ENCODE measurements at places on chromosomes 1 and 21.

- no peak for DNase-seq
Observed at GRCh38 chr1:10898921-10899320, 102.5 kb upstream of the CASZ1 start.

GRCh38 chr1:167012570-167012969 lies 23.5 kb downstream of the MAEL start:
- no peak for DNase-seq

DNA sequence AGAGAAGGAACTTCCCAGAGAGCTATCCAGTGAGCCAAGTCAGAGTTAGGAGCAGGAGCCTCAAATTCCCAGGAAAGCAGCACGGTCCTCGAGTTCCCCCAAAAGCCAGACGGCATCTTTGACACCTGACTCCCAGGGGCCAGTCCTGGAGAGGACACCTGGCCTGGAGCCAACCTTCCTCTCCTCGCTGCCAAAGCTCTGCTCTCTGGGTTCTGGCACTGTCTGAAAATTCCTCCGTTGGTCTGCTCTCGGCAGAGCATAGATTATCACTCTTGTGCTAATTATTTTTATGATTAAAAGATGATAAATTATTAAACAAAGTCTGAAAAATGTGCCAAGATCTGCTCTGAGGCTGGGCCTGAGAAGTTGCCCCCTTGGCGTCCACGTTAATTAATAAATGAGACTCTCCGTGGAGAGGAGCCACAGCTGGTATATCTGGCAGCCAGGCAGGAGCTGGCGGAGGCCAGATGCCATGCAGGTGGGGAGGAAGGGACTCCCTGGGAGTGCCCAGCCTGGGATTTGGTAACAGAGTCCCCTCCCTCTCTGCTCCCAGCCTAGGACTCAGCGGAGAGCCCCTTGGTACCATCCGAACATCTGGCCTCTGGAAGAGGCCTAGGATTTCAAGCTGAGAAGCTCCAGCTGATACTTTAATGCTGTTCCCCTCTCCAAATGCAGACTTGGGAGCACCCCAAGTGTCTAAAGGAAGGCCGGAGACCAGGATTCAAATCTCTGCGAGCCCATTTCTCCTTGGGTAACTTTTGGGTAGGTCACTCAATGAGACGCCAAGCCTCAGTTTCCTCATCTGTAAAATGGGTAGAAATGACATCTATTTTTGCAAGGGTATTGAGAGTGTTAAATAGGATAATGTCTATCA lies 163.7 kb upstream of the POU3F1 start:
- DNase-seq, result no peak

GRCh38 chr1:209601809-209602657 lies 18.5 kb downstream of the CAMK1G start:
- DNase-seq, result no peak

- DNase-seq, result no peak
Observed at GRCh38 chr1:118223426-118223825, 38.4 kb upstream of the SPAG17 start.

GRCh38 chr1:230758709-230759368 lies 11.7 kb downstream of the CAPN9 start:
- DNase-seq, result no peak

- DNase-seq, result no peak
Observed at GRCh38 chr1:167136191-167136614, 42.3 kb downstream of the STYXL2 start.

DNA sequence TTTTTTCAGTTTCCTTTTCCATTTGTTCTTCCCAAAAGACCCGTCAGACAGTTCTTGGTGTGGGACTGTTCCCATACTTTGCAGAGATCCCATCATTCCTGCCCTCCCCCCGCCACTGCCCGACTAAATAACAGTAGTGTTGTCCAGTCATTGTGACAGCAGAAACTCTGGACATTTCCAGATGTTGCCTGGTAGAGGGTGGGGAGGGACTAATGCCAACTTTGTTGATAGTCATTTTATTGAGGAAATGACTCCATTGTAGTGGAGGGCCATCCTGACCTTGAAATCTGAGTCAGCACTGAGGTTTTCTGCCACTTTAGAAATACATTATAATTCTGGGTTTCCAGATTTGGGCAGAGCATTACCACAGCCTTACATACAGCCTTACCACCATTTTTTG lies 85.4 kb downstream of the CEP350 start:
- DNase-seq, result no peak

- DNase-seq, result no peak
Observed at GRCh38 chr1:6672558-6672957, 29.1 kb downstream of the DNAJC11 start.

GRCh38 chr1:234309243-234309597 lies 64.0 kb upstream of the COA6 start:
- DNase-seq, result no peak

- DNase-seq, result no peak
Observed at GRCh38 chr1:75641325-75641724, 30.4 kb upstream of the SLC44A5 start.

- no peak for DNase-seq
Observed at GRCh38 chr1:12081648-12082396, 18.7 kb downstream of the TNFRSF8 start.

- no peak for DNase-seq
Observed at GRCh38 chr1:85578321-85579295, 2.0 kb upstream of the CCN1 start.

DNA sequence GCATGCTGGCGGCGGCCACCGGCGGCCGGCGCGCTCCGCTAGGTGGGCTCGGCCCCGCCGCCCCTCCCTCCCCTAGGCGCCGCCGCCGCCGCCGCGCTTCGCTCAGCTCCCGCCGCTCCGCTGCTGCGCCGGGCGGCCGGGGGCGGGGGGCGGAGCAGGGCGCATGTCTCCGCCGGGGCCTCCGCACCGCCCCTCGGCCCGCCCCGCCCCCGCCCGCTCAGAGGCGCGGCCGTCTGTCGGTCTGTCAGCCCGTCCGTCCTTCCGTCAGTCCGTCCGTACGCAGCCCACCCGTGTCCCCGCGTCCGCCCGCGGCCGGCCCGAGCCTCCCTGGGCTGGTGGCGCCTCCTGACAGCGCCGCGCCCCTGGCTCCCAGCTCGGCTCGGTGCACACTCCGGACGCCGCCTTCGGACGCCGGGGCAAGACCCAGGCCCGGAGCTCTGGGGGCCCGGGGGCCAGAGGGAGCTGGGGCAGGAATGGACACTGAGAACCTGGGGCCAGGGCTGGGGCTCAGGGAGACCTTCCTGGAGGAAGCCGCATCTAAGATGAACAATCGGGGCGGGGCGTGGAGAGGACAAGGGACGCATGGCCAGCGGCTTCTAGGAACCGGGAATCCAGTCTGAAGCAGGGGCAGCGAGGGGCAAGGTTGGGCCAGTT lies at the start of gene GPR153:
Gene GPR153 (minus strand): TSS at position 138 of the 654 bp plus-strand sequence. CDS start 6,193 bp downstream, outside the sequence.
- peak; percentile 82 for DNase-seq

DNA sequence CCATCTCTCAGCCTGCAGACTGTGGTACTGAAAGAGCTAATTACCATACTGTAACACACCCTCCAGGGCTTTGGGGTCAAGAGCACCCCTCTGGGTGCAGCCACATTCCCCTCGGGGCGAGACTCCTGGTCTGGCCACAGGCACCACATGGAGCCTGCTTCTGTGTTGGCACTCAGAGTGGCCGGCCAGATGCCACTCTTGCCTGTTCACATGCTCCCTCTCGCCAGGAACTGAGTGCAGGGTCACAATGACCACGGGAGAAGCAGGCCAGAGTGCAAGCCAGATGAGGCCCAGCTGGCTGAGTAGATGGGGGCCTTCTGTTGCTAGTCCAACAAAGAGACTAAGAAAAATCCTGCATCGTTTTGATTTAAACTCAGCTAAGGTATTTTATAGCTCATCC lies 864.0 kb downstream of the KCNT2 start:
- no peak for DNase-seq

GRCh38 chr1:233320023-233320422 lies 7.5 kb upstream of the MAP3K21 start:
- DNase-seq, result no peak

- peak; percentile 35 for DNase-seq
Observed at GRCh38 chr1:113929750-113930498, 800 bp downstream of the HIPK1 start.

DNA sequence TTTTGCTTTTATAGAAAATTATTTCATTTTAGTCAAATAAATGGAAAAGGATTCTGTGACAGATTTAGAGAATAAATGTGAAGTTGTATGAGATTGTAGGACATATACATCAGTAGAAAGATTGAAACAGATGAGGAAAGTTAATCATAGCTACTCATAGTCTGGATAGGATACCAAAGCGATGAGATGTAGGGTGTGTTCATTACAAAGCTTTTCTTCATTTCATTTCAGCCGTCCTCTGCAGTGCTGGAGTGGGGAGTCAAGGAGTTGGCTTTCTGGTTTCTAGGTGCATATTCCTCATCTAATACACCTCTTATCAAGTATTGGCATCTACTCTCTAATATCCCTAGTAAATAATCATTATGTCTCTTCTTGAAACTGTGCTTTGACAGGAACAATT lies 149.5 kb upstream of the NEGR1 start:
- no peak for DNase-seq

- no peak for DNase-seq
Observed at GRCh38 chr1:146020058-146021049, 1.2 kb downstream of the HJV start.

GRCh38 chr1:235012436-235013210 lies 116.0 kb downstream of the TOMM20 start:
- peak; percentile 40 for DNase-seq

- no peak for DNase-seq
Observed at GRCh38 chr1:226575739-226576378, 27.3 kb downstream of the STUM start.

DNA sequence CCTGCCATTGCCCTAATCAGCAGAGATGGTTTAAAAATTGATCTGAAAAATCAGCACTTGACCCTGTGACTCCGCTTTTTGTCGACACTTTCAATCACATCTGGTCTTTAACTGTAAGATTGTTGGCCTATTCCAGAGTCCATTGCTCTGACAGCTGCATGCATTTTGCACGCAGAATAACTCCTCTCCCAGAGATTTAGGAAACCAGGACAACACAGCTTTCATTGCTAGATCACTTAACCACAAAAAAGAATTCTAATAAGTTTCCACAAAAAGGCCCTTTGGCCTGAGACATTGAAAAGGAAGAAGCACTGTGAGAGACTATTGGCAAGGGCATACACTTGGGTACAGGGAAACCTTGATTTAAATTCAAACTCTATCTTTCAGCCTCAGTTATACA lies 373.1 kb downstream of the TGFB2 start:
- DNase-seq, result no peak

DNA sequence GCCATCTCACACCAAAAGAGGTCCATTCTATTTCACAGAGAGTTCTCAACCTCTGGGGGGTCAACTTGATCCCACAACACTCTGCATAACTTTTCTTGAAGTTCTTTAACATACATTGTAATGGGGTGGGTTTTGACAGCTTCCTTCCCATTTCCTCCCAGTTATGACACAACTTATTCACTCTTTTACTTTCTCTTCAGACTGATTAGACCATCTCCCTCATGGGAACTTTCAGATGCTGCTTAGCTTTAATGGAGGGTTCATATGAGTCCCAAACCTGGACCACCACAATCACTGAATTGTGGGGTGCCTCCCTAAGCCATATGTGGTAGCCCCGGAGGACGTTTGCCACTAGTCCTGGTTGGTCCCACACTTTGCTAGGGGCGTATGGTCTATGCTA lies 28.3 kb upstream of the KCNJ15 start:
- DNase-seq, result no peak

DNA sequence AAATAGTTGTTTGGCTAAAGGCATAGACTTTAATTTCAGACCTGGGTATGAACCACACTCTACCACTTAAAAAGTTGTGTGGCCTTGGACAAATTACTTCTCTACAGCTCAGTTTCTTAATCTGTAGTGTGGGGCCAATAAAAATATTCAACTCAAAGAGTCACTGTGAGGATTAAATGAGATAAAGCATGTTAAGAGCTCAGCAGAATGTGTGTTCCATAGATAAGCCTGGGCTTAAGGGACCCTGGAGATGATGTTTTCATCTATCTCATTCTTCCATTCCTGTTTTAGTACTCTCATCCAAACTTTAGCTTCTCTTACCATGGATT lies 17.7 kb downstream of the S100A10 start:
- DNase-seq, result no peak

DNA sequence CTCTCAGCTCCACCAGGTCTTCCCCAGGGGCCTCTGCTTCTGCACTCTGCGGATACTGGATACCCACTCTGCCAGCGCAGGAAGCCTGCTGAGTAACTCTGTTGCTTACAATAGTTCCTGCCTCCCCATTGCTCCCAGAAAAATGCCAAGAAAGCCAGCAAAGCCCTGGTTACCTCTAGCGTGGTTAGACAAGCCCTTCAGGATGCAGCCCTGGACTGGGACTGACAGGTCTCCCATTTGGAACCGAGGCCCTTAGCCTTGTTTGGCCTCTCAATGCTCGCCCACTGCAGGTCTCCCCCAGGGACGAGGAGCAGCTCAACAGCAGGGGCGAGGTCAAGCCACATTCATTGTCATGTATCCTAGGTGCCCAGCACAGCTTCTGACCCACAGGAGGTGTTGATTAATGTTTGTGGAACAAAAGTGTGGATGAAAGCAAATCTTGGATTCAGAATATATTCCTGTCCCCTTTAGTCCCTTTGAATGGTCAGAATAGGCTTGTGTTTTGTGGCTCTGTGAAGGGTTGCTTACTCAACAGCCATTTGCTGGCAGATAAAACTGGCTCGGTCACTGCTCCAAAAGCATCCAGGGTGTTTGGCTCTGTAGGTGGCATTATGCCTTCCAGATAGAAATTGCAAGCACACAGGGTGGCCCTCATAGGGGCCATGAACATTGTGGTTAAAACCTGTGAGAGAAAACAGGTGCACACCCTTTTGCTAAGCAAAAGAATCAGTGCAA lies 58.9 kb downstream of the C1orf198 start:
- DNase-seq, result no peak

GRCh38 chr21:35643176-35643575 lies 417.1 kb downstream of the SETD4 start:
- no peak for DNase-seq

GRCh38 chr1:171117085-171117484 lies 26.4 kb downstream of the FMO3 start:
- DNase-seq, result no peak

DNA sequence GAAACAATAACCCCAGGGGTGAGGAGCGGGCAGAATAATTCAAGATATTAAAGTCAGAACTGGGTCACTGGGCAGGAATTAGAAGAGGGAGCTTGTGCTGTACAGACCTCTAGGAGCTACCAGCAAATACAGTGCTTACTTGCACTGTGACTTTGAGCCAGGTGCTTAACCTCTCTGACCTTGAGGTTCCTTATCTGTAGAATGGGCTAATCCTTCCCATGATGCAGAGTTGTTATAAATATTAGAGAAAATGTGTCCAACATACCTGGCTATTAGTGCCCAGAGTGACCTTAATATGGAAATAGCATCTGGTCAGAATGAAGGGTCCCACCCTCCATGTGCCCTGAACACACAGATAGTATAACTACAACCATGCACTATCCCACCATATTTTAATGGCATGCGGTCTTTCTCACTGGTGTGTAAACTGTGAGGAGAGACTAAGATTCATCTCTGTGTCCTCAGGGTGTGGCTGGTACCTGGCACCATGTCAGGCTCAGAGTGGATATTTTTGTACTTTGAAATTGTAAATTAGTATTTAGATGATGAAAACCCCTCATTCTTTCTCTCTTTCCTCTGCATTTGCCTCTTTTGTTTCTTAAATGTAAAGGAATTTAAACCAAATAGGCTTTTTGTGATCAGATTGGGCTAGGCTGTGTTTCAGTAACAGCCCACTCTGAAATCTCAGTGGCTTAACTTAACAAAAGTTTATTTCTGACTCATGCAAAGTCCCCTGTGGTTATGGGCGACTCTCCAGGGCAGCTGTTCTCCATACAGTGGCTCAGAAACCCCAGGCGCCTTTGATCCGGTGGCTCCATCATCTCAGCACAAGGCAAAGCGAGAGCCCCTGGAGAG lies 60.0 kb upstream of the ROR1 start:
- DNase-seq, result no peak

All from Peyer's patch (tissue), 4 donors.